ENCODE measurements at places on chromosomes 13 and 19. TPM values are rescaled to one million over a fixed set of nuclear protein-coding genes. Genes with fewer than 3 reads are reported as not detected.

GRCh38 chr13:46170687-46171086 is 11.3 kb downstream of the LCP1 start:
- H3K4me1 ChIP-seq = no peaks in the 10 kb centered on the region
- H3K4me3 ChIP-seq = no peak overlapping the region
- H3K27ac ChIP-seq = no peak overlapping the region
- H3K27me3 ChIP-seq = no peaks in the 10 kb centered on the region

Gene ZNF470
- total RNA-seq = 6.8 TPM

Gene ZNF433
- 1.8 TPM for total RNA-seq

- no peak overlapping the region for H3K4me3 ChIP-seq
- no peak for DNase-seq
- H3K36me3 ChIP-seq = peaks cover 42% of the 10 kb centered on the region
- H3K27me3 ChIP-seq = no peaks in the 10 kb centered on the region
- no peak overlapping the region for H3K27ac ChIP-seq
- no peaks in the 10 kb centered on the region for H3K4me1 ChIP-seq
Measured at GRCh38 chr19:4313847-4314490, 9.6 kb downstream of the FSD1 start.

GRCh38 chr13:24271601-24272451 is 37.6 kb upstream of the C1QTNF9 start:
- no peak for DNase-seq
- H3K4me3 ChIP-seq = no peak overlapping the region
- no peaks in the 10 kb centered on the region for H3K36me3 ChIP-seq
- no peaks in the 10 kb centered on the region for H3K27me3 ChIP-seq

DNA sequence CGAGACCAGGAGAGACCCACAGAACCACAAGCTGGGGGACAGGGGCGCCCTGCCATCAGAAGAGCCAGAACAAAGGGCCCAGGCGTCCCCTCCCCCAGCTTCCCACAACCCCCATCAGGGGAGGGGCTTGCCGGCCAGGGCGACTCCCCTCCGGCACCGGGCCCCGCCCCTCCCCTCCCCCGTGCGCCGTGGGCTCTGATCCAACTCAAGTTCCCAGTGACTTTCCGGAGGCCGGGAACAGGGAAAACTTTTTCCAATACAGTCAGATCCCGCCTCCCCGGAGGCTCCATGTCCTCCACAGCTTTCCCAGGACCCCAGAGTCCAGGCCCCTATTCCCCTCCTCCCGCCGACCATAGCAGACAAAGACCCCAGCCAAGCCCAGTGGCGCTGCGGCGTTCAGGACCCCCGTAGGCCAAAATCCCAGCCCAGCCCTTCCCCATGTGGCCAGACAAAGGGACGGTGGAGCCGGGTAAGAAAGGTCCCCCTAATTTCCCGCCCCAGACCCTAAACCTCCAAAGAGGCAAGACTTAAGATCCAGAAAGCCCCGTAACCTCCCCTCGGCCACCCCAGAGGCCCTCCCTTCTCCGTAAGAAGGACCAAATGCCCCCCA is 673 bp downstream of the TEAD2 start:
- peak overlapping the region; percentile 92 for H3K4me3 ChIP-seq
- no peaks in the 10 kb centered on the region for H3K27me3 ChIP-seq
- peaks cover 18% of the 10 kb centered on the region for H3K36me3 ChIP-seq
- H3K4me1 ChIP-seq = no peaks in the 10 kb centered on the region
- H3K27ac ChIP-seq = peak overlapping the region; percentile 94
- DNase-seq = no peak

GRCh38 chr19:44623080-44623479 is 9.7 kb downstream of the IGSF23 start:
- no peak for DNase-seq
- H3K36me3 ChIP-seq = no peaks in the 10 kb centered on the region
- no peaks in the 10 kb centered on the region for H3K4me1 ChIP-seq
- no peaks in the 10 kb centered on the region for H3K27me3 ChIP-seq
- H3K4me3 ChIP-seq = no peak overlapping the region

GRCh38 chr19:58429745-58430144 is 10.2 kb downstream of the ZNF132 start:
- DNase-seq = no peak
- no peak overlapping the region for H3K4me3 ChIP-seq
- H3K4me1 ChIP-seq = no peaks in the 10 kb centered on the region

Gene HSH2D
- 0.67 TPM for total RNA-seq

Gene LGALS4
- 0.54 TPM for total RNA-seq

- H3K27ac ChIP-seq = no peak overlapping the region
- no peaks in the 10 kb centered on the region for H3K27me3 ChIP-seq
- H3K4me1 ChIP-seq = no peaks in the 10 kb centered on the region
- no peak for DNase-seq
Measured at GRCh38 chr19:6632002-6632621, 37.8 kb downstream of the TNFSF14 start.

GRCh38 chr13:27011661-27012060 is 159.9 kb downstream of the USP12 start:
- no peak overlapping the region for H3K27ac ChIP-seq
- no peak for DNase-seq
- H3K4me3 ChIP-seq = no peak overlapping the region
- H3K36me3 ChIP-seq = no peaks in the 10 kb centered on the region
- 0 out of 2 replicates have a peak, but pooled peaks cover 8% of the 10 kb centered on the region for H3K4me1 ChIP-seq

GRCh38 chr19:16726916-16727315 is 7.3 kb downstream of the NWD1 start:
- no peaks in the 10 kb centered on the region for H3K27me3 ChIP-seq
- no peaks in the 10 kb centered on the region for H3K4me1 ChIP-seq
- H3K27ac ChIP-seq = no peak overlapping the region
- H3K36me3 ChIP-seq = no peaks in the 10 kb centered on the region
- H3K4me3 ChIP-seq = no peak overlapping the region

Gene ZNF253
- total RNA-seq = 74.6 TPM

DNA sequence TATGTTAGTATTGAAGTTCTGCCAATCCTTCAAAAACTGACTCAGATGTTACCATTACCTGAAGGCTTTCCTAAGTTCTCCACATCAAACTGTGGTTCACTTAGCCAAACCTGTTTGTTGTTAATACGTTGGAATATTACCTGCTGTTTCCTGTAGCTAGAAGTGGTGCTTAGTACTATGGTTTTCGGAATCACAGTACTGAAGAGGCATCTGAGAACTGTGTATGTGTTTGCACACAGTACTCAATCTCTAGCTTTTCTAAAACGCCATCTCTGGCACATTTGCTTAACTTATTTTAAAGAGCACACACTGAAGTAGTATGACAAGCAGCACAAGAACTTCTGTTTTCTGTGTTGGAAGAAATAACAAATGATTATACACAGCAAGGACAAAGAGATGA is 248.2 kb downstream of the SHISA2 start:
- no peaks in the 10 kb centered on the region for H3K27me3 ChIP-seq
- H3K36me3 ChIP-seq = no peaks in the 10 kb centered on the region
- no peaks in the 10 kb centered on the region for H3K4me1 ChIP-seq
- H3K27ac ChIP-seq = no peak overlapping the region

DNA sequence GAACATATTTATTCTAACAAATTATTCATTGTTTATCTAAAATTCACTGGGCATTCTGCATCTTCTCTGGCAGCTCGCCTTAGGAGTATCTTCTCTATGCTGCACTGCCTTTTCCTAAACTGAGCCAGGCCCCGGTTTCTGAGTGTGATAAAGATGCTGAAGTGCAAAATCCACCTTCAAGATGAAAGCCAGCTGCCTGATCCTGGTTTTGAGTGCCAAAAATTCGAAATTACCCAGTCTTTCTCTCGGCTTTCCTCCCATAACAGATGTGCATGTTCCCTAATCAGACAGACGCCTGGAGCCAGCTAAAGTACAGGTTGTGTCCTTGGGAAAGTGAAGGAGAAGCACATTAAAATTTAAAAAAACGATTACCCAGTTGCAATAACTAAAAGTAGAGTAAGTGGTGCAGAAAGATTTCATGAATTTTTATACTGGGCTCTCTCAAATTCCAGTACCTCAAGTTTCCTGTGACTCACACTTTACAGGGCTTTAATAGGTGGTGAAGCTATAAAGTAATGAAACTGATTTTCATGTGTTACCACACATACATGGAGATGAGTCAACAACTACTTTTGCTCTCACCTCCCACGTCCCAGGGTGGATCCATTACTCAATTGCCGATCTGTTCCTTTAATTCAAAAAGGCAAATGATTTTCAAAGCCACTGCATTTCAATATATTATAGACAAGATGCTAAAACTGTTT is 65.0 kb upstream of the GTF2F2 start:
- no peak overlapping the region for H3K27ac ChIP-seq
- no peak overlapping the region for H3K4me3 ChIP-seq
- H3K36me3 ChIP-seq = no peaks in the 10 kb centered on the region
- no peak for DNase-seq
- H3K27me3 ChIP-seq = no peaks in the 10 kb centered on the region

GRCh38 chr19:38944981-38945506 is 14.3 kb downstream of the MRPS12 start:
- H3K36me3 ChIP-seq = no peaks in the 10 kb centered on the region
- H3K4me3 ChIP-seq = no peak overlapping the region
- no peak for DNase-seq
- no peaks in the 10 kb centered on the region for H3K27me3 ChIP-seq

- H3K27ac ChIP-seq = no peak overlapping the region
- H3K27me3 ChIP-seq = no peaks in the 10 kb centered on the region
- no peaks in the 10 kb centered on the region for H3K4me1 ChIP-seq
- no peak overlapping the region for H3K4me3 ChIP-seq
- H3K36me3 ChIP-seq = no peaks in the 10 kb centered on the region
- no peak for DNase-seq
Measured at GRCh38 chr19:41774515-41774980, 19.2 kb downstream of the CEACAM6 start.

Gene ZFP28
- total RNA-seq = 5.2 TPM

- no peak overlapping the region for H3K27ac ChIP-seq
- peaks cover 21% of the 10 kb centered on the region for H3K4me1 ChIP-seq
- DNase-seq = no peak
- no peaks in the 10 kb centered on the region for H3K36me3 ChIP-seq
- no peak overlapping the region for H3K4me3 ChIP-seq
- no peaks in the 10 kb centered on the region for H3K27me3 ChIP-seq
Measured at GRCh38 chr19:42278452-42279154, 9.6 kb downstream of the CIC start.

GRCh38 chr13:111049791-111050538 is 65.1 kb upstream of the ARHGEF7 start:
- H3K4me1 ChIP-seq = no peaks in the 10 kb centered on the region
- H3K36me3 ChIP-seq = no peaks in the 10 kb centered on the region
- no peak overlapping the region for H3K4me3 ChIP-seq
- DNase-seq = no peak

Gene TNNI3
- total RNA-seq = 16.9 TPM

DNA sequence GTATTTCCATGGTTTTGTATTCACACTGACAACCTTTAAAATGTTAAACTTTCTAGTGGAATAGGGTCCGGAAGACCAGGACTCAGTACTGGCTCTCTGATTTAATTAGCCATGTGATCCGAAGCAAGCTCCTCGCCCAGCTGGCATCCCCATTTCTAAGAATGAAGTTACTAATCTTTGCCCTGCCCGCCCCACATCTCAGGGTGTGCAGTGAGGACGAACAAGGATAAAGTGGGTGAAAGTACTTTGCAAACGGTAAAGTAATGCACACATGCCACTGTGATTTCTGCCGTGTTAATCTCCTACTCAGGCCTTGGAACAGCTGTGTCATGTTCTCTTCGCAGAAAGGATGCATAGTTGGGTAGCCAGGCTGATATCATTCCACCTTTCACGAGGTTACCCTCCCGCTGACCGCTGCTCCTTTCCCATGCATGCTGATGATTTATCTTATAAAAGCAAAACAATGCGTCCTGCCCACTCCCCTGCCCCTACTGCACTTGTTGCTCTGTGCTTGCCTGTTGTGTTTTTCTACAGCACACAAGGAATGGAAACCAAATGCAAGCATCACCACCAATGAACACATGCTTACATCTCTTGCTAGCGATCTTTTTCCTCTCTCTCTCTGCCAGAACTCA is 539.0 kb downstream of the EFNB2 start:
- no peaks in the 10 kb centered on the region for H3K36me3 ChIP-seq
- H3K4me3 ChIP-seq = no peak overlapping the region
- H3K27me3 ChIP-seq = no peaks in the 10 kb centered on the region
- H3K4me1 ChIP-seq = no peaks in the 10 kb centered on the region
- no peak for DNase-seq
- no peak overlapping the region for H3K27ac ChIP-seq

Gene LAIR1
- total RNA-seq = not detected

- H3K36me3 ChIP-seq = no peaks in the 10 kb centered on the region
- DNase-seq = peak; percentile 47
- H3K4me3 ChIP-seq = no peak overlapping the region
- H3K27me3 ChIP-seq = no peaks in the 10 kb centered on the region
Measured at GRCh38 chr13:111474136-111475002, 153.9 kb downstream of the TEX29 start.

DNA sequence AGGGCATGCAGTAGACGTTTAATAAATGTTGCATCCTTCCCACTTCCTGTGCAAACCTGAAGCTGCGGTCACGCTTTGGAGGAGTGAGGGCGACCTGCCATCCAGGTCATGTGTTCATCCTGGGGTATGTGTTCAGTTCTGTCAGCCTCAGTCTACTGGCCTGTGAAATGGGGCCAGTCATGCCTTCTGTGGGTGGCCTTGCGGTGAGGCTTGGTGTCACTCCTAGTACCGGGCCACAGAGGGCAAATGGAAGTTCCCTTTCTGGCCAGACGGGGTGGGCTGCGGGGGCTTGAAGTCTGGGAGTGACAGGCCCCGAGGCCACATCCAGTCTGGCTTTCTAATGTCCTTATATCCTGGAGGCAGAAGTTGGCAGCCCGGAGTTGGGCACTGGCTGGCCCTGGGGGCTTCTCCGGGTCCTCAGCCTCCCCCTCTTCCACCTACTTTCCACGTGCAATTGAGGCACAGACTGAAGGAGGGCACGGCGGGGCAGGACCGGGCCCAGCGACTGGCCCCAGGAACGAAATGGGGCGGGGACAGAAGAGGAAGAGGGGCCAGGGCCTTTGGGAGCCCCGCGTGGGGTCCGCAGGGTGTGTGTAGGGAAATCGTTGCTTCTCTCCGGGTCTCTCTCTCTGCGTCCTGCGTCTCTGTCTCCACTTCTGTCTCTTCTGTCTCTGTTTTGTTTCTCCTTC is 11.1 kb downstream of the PDE4A start:
- peaks cover 33% of the 10 kb centered on the region for H3K27me3 ChIP-seq
- H3K36me3 ChIP-seq = no peaks in the 10 kb centered on the region
- H3K4me1 ChIP-seq = peaks cover 9% of the 10 kb centered on the region
- no peak overlapping the region for H3K4me3 ChIP-seq
- no peak overlapping the region for H3K27ac ChIP-seq

Gene ASF1B
- total RNA-seq = 32.1 TPM

Gene ETFB
- total RNA-seq = 42.1 TPM

Gene GIPC3
- total RNA-seq = 1.2 TPM

GRCh38 chr19:28882818-28883217 is 330.1 kb downstream of the UQCRFS1 start:
- H3K27me3 ChIP-seq = no peaks in the 10 kb centered on the region
- DNase-seq = no peak
- H3K4me1 ChIP-seq = peaks cover 12% of the 10 kb centered on the region
- no peak overlapping the region for H3K4me3 ChIP-seq
- no peaks in the 10 kb centered on the region for H3K36me3 ChIP-seq

GRCh38 chr19:1874554-1875185 is 10.6 kb downstream of the ABHD17A start:
- no peaks in the 10 kb centered on the region for H3K27me3 ChIP-seq
- peaks cover 2% of the 10 kb centered on the region for H3K4me1 ChIP-seq
- H3K4me3 ChIP-seq = peak overlapping the region; percentile 87
- no peak overlapping the region for H3K27ac ChIP-seq

Gene PPAN
- 74.4 TPM for total RNA-seq
